ENCODE measurements at places on chromosomes 7 and 10.

DNA sequence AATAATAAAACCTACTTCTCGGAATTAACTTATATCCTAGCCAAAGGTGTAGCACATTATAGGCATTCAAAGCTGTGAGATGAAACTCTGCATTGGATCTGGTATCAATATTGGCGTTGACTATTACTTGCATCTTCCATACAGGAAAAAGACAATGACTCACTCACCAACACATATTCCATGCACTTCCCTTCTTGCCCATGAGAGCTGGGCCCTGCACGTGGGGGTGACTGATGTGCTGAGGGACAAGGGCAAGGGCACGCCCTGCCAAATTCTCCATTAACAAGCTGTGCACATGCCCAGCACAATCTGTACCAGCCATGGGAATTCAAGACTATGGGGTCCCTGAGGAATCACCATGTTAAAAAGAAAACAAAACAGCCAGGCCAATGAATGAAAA lies 188.1 kb upstream of the PDE1C start:
- no peak for DNase-seq

DNA sequence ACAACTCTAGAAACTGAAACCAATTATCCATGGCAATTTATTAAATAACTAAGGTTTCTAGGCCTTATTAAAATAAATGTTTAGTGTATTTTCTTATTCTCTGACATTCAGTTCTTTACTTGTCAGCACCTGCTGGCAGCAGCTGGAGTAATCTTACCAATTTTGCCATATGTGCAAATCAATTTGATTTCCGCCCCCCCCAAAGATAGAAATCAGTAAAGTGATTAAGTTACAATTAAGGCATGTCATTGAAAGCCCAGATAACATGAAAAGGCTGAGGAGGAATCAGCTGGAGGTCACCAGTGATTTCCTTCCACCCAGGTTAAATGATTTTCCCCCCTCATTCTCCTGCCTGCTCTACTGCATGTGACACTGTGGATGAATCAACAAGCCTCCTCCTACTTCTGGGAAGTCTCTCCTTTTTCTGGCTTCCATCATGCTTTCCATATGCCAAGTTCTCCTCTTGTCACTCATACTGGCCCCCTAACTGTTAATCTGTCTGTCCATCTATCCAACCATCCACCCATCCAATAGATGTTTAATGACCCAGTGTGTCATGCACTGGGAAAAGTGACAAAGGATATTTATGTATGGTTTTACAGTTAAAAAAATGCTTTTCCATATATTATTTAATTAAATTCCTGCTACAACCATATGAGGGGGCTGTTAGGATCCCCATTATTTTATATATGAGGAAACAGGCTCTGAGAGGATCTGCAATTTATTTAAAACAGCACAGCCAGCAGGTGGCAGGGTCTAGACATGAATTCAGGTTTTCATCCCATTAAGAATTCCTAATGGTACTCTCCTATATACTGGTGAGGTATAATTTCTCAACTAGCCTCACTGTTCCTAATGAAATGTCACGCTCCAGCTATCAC lies 116.5 kb downstream of the ATXN7L1 start:
- DNase-seq, result peak; percentile 38

GRCh38 chr10:10551596-10552301 lies 465.9 kb upstream of the CELF2 start:
- DNase-seq, result no peak

DNA sequence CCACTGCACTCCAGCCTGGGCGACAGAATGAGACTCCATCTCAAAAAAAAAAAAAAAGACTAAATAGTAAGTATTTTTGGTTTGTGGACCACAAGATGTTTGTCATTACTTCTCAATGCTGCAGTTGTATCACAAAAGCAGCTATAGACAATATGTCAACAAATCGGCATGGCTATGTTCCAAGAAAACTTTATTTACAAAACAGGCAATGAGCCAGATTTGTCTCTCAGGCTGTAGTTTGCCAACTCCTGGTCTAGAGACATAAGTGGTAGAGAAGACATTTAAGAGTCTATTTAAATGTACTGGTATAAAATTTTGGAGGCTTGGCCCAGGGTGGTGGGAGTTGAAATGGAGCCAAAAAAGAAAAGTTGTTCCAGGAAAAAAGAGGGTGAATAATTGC lies 185.8 kb downstream of the SORCS1 start:
- no peak for DNase-seq

DNA sequence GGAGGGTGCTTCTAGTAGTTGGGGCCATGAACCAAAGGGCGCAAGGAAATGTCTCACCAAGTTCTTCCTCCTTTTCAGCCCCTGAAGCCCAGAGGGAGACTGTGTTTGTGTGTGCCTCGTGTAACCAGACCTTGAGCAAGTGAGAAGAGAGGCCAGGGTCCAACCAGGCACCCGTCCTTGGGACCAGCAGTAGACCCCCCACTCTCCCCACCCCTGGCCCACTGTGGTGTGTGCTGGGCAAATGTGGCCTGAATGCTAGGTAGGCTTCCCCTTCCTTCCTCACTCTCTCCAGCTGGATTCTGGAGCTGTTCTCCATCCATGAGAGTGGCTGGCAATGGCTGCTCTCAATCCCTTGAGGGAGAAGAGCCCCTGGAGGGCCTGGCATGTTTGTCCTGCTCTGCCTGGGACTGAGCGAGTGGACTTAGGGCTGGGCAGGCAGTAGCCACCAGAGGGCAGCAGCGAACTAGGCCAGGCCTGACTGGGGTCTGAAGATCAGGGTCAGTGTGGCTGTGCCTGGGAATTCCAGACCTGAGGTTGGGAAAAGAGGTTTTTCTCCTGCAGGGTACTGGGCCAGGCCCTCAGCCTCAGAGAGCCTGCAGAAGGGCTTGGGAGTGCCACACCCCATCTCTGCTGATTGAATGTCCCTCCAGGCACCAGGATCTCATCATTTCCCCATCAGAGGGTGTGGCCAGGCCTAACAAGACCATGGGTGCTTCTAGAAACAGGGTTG lies 12.5 kb downstream of the SFRP5 start:
- peak; percentile 34 for DNase-seq

GRCh38 chr10:5806745-5807144 lies 6.5 kb downstream of the GDI2 start:
- DNase-seq, result no peak

DNA sequence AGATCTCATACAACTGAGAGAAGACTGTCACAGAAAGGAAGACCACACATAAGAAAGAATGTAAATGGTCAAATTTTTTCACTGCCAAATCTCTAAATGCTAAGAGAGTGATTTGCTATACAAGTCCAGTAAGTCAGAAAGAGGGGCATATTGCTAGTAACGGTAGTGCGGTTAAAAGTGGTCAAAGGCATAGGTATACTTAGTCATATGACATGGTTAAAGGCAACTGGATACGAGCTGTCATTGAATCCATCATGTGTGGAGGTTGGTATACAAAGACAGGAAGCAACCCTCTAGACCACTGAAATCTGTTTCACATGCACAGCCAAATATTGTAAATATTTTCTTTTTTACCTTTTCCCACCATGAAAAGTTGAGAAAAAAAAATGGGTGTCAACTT lies 4.8 kb downstream of the INHBA start:
- no peak for DNase-seq

DNA sequence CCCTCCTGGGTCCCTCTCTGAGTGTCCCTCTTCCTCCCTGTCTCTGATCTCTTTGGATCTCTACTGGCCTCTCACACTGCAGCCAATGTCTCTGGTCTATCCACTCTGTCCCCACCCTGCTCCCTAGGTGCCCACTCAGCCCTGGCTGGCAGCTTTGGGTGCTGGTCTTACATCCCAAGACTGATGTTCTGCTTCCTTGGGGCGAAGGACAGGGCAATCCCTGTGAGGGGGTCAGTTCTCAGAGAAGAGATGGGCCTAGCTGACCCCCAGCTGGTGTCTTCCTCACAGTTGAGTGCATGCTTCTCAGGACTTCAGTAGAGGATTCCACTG lies 51.7 kb upstream of the CAMK2B start:
- no peak for DNase-seq

DNA sequence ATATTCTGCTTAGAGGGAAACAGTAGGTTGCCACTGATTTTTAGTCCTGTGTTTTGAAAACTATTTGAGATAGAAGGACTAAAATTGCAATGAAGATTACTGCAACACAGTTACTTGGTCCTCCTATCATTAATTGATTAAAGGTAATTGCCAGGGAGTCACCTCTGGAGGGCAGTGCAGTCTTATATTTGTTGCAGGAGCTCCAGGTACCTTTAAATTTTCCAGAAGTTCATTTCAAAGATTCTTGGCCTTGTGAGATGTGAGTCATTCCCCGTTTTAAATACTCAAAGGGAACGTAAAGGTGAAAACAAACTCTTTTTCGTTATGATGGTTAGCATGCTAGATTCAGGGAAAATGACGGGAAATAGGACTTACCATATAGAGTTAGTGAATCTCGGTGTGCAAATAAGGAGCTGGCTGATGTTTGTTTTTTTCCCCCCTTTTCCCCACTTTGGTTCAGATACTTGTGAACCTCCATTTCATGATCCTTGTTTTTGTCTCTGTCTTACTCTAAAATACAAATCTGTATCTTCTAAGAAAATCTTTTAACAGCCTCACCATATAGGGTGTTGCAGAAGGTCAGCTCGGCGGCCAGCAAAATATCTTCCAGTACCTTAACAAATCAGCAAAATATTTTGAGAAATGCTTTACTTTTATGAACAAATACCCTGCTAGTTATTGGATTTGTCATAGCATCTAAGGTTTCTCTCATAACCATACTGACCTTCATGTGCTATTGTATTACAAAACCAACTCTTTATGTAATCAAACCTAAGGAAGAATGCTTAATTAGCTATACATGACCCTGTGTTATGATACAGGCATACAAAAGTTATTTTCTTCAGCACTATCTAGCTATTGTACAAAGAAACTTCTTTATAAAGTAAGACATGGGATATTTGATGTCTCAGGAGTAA lies 143.0 kb upstream of the HDAC9 start:
- DNase-seq, result peak; percentile 58

DNA sequence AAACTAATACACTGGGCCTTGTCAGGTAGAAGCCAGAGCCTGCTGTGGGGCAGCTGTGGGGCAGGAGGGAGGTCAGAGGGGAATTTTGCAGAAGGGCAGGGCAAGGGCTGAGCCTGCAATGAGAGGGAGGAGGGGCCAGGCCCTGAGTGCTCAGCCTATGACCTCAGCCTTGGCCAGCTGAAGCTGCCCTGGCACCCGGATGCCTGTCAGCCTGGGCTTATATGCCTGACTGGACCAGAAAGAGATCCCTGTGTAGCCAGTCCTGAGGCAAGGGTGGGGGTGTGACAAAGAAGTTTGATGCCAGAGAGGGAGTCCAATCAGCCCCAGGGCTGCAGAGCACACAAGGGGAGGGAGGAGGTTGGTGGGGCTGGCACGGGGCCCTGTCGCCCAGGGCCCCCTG lies 22.3 kb upstream of the PRRT4 start:
- DNase-seq, result no peak

- no peak for DNase-seq
These were observed 306.2 kb upstream of the AKR1E2 start for GRCh38 chr10:4519658-4520402.

- DNase-seq, result no peak
These were observed 45.4 kb downstream of the NKX6-2 start for GRCh38 chr10:132740588-132740987.

- DNase-seq, result no peak
These were observed 12.5 kb upstream of the CDK6 start for GRCh38 chr7:92848851-92849250.

DNA sequence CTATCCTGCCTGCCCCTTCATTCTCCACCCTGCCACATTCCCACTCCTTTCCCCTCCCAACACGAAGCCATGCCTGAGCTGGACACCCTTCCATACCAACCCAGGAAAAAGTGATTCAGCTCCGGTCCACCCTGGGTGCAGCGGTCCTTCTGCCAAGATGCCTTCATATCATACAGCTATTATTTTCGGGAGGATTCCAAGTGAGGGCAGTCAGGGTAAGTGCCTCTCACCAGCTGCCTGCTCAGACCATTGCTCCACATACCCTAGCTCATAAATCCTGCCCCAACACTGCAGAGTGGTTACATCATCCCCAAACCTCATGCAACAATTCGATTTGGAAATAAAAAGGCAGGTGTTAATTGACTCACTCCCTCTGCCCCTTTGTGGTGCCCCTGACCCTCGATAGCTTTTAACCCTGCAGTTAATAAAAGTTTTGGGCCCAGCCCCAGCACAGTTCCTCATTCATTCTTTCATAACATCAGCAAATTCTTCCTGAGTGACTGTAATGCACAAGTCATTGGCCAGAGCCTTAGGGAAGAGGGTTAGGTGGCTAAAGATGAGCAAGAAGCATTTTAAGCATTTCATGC lies 42.6 kb downstream of the ZNF503 start:
- no peak for DNase-seq

GRCh38 chr10:24041034-24041433 lies 167.9 kb upstream of the KIAA1217 start:
- DNase-seq, result no peak

DNA sequence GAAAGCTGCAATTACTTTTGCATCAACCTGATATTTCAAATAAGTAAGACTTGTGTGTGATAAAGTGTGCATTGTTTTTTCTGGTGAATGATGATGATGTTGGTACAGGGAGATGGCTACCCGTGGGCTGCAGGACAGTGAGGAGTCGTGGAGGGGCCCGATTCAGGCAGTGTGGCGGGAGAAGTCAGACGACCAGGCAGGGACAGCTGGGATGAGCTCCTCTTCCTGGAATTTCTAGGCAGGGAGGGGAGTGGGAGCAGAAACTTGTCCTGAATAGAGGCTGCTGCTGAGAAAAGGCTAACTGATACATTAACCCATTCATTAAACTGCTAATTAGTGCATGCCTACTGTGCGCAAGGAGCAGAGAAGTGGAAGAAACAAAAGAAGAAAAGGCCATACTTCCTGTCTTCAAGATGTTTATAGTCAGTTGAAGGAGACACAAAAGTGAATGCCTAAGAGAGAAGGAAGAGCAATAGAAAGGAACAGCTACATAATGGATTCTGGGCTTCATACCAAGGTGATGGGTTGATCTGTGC lies 9.3 kb upstream of the GATAD1 start:
- DNase-seq, result no peak

GRCh38 chr10:63707254-63707910 lies 186.2 kb downstream of the REEP3 start:
- DNase-seq, result peak; percentile 49

DNA sequence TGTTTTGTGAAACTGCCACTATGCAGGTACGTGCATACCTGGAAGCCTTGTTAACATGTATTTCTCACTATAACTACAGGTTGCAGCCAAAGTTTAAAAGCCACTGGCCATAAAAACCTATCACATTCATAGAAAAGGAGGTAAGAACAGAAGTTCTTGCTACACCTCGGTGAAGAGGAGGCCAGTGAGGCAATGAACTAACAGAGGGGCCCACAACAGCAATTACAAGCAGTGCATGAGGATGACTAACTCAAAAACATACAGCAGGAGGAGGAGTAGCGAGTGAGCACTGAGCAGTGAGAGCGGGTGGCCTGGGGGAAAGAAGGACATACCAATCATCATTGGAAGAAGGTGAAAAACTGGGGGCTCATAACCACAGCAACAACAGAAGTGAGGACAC lies 51.6 kb downstream of the NUDCD3 start:
- DNase-seq, result no peak

DNA sequence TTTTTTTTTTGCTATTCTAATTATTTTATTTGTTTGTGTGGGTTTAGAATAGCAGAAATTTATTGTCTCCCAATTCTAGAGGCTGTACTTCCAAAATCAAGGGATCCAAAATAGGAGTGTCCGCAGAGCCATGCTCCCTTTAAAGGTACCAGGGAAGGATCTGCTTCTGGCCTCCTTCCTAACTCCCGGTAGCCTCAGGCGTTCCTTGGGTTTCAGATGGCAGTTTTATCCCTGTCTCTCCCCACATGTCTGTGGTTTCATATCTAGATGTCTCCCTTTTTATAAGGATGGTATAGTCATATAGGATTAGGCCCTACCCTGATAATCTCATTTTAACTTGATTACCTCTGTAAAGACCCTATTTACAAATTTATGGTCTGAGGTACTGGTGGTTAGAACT lies 48.4 kb downstream of the BMPR1A start:
- DNase-seq, result no peak

- DNase-seq, result no peak
These were observed 46.1 kb downstream of the PAX2 start for GRCh38 chr10:100791369-100792058.
